Progenitor cell of endocrine pancreas (in vitro differentiated cells): ENCODE measurements at places on chromosomes 3 and 15. TPM values are rescaled to one million over a fixed set of nuclear protein-coding genes. Genes with fewer than 3 reads are reported as not detected.
A peak's percentile ranks its signal among the peaks of the same experiment; 100 is the strongest.

SPINK8 gene
- total RNA-seq: not detected in 2 replicates

PLA2G4E gene
- total RNA-seq: 0.09 TPM in 1 of 2 replicates, not detected in the other

FAM174B gene
- total RNA-seq: 33.4 and 37.0 TPM in 2 replicates

GPR27 gene
- total RNA-seq: 6.1 and 6.7 TPM in 2 replicates

DNA sequence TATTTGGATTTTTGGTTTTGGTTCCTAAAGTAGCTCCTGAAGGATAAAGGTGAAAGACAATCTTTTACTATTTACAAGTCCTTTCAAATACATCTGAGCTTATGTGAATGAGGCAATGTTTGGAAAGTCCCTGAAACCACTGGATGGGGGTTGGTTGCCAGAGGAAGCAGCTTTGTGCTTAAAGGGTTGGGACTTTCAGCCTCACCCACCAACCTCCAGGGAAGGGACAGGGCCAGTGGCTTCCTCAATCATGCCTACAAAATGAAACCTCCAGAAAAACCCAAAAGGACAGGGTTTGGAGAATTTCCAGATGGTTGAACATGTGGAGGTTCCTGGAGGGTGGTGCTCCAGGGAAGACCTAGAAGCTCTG is 20.9 kb upstream of the ABHD17C start:
- H3K27me3 ChIP-seq: peaks cover 4% of the 10 kb centered on the region
- H3K4me3 ChIP-seq: no peak overlapping the region
- no peak for DNase-seq
- H3K27ac ChIP-seq: no peak overlapping the region
- no peaks in the 10 kb centered on the region for H3K36me3 ChIP-seq
- peaks cover 2% of the 10 kb centered on the region for H3K4me1 ChIP-seq

DNA sequence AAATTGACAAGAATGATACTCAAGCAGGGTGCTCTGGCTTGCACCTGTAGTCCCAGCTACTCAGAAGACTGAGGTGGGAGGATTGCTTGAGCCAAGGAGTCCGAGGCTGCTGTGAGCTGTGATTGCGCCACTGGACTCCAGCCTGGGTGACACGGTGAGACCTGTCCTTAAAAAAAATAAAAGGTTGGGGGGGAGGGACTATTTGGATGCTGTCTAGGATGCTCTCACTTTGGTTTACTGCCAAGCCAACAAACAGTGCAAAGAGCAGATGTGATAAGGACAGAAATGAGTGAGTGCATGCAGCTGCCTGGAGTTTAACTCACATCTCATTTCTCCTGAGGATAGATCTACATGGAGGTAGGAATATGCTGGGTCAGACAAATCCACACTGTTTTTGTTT is 130.0 kb downstream of the FRMD4B start:
- peaks cover 24% of the 10 kb centered on the region for H3K4me1 ChIP-seq
- DNase-seq: no peak
- H3K36me3 ChIP-seq: peaks cover 4% of the 10 kb centered on the region
- no peak overlapping the region for H3K27ac ChIP-seq

DNA sequence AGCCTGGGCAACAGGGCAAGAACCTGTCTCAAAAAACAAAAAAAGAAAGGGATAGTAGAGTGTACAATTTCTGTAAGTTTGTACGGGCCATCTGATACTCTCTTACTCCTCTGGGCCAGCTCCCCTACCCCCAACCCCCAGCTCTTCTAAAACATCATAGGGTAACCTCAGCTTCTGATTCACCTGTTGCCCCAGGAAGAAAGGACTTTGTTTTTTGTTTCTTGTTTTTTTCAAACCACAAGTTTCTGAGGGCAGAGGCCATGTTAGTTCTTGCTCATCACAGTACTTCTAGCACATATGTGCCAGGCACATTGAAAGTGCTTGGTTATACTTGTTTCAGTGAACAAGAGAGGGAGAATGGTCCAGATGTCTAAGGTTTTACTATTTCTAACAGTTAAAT is 20.2 kb downstream of the ATOSA start:
- H3K36me3 ChIP-seq: peaks cover 17% of the 10 kb centered on the region
- no peak overlapping the region for H3K4me3 ChIP-seq
- H3K27ac ChIP-seq: no peak overlapping the region
- no peak for DNase-seq

GRCh38 chr15:75455982-75456531 is 4.6 kb upstream of the SIN3A start:
- H3K27ac ChIP-seq: peak overlapping the region; percentile 94
- H3K4me1 ChIP-seq: peaks cover 19% of the 10 kb centered on the region
- H3K27me3 ChIP-seq: no peaks in the 10 kb centered on the region
- peak overlapping the region; percentile 91 for H3K4me3 ChIP-seq

DNA sequence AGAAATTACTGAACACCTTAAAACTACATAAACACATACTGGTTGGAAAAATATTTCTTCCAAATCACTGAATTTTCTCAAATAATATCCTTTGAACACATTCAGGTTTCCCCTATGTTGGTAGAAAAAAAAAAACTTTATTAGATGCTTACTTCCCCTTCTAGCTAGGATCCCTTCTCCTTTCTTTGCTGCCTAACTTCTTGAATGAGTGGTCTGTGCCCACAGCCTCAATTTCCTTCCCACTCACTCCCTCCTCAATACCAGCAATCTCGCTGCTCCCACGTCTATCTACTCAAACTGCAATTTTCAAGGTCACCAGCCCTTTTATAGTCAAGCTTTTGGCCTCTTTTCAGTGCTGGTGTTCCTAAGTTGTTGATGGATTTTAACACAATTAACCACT is 8.3 kb downstream of the CD200R1 start:
- H3K4me1 ChIP-seq: no peaks in the 10 kb centered on the region
- no peak overlapping the region for H3K4me3 ChIP-seq
- H3K27ac ChIP-seq: no peak overlapping the region
- H3K27me3 ChIP-seq: peaks cover 4% of the 10 kb centered on the region
- DNase-seq: no peak

- no peak overlapping the region for H3K4me3 ChIP-seq
- H3K4me1 ChIP-seq: peaks cover 6% of the 10 kb centered on the region
- no peaks in the 10 kb centered on the region for H3K36me3 ChIP-seq
- H3K27me3 ChIP-seq: peaks cover 24% of the 10 kb centered on the region
Observed at GRCh38 chr3:43884581-43884980, 193.8 kb downstream of the ABHD5 start.
